ENCODE measurements at places on chromosomes 2 and 18.

- no peak for DNase-seq
Measured at GRCh38 chr2:186256540-186256939, 229.5 kb upstream of the ZC3H15 start.

DNA sequence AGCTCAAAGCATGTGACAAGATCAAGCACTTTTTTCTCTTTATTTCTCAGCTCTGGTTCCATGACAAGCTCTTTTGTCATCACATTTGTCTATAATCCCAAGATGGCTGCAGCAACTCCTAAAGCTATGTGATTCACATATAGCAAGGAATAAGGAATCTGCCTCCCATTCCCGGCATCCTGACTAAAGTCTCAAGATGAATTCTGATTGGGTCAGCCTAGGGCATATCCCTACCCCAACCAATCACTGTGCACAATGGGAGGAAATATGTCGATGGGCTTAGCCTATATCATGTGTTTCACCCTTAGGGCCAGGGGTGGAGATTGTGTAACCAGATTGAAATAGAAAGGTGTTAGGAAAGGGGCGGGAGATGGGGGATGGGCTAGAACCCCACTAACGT lies 23.1 kb upstream of the COLEC12 start:
- no peak for DNase-seq

GRCh38 chr2:33241072-33241471 lies 235.4 kb upstream of the RASGRP3 start:
- DNase-seq: no peak

DNA sequence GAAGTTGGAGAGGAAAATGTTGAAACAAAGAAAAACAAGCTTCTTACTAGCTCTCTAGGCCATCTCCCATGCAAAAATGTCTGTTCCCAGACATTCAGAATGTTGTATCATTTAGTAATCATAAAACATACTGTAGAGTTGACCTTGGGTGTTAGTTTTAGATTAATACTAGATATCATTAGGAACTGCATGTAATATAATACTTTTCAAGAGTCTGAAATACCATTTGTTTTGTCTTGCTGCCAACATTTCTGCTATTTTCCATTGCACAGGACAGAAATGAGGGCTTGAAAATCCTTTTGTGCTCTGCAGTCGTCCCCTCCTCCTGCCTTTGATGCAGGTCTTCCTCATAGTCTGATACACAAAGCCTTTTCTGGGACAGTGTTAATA lies 89.5 kb upstream of the RBMS1 start:
- DNase-seq: no peak

DNA sequence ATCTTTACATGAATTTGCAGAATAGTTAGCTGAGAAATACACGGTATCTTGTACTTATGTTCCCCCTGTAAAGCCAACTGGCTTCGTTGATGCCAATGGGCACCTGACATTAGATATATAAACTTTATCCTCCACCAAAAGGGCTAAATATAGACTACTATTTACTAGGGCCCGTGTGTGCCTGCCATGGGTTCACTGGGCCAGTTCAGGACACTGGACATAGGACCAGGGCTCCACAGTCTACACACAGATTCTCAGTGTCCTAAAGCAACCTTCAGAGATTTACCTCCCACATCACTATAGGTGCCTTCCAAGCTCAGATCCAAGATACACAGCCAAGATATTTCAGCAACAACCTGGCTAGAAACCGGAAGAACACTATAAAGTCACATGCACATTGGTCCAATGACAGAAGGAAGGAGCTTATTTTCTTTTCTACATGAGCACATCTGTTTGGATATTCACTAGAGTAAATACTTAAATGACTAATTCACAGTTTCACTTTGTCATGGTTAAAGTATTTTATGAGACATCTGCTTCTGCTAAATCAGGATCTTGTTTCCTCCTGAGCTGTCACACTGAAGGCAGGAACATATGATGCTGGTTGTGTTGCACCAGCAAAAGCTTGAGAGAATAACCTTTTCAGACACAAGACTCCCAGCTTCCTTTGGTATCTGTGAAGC lies 95.1 kb downstream of the MYO5B start:
- DNase-seq: no peak

GRCh38 chr2:195482010-195482409 lies 175.0 kb upstream of the SLC39A10 start:
- no peak for DNase-seq

DNA sequence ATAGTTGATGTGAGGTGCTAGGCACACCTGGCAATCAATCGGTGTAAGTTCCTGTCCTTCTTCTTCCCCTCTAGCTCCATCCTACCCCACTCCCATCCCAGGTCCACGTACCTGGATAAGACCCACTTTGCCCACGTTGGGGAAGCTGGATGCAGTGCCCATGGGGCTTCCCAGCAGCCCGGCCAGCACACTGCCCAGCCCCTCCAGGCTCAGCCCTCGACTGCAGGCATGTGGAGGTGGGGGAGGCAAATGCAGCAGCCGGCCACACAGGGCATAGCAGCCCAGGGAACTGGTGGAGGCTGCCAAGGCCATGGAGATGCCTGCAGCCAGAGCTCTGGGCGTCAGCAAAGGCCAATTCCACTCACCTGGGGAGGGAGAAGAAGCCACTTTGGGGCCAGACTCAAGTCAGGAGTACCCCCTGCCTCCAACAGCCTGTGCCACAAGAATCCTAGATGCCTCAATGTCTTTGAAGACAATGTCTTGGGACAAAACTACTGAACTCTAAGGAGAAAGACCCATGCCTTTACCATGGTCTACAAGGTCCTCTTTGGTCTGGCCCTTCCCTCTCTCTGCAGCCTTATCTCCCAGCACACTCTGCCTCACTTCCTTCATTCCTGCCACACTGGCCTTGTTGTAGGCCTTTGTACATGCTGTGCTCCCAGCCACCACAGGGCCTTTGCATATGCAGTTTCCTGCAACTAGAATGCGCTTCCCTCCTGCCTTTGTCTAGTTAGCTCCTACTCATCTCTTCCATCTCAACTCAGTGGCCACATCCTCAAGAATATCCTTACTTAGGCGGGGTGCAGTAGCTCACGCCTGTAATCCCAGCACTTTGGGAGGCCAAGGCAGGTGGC lies 4.5 kb downstream of the SLC23A3 start:
- DNase-seq: no peak

DNA sequence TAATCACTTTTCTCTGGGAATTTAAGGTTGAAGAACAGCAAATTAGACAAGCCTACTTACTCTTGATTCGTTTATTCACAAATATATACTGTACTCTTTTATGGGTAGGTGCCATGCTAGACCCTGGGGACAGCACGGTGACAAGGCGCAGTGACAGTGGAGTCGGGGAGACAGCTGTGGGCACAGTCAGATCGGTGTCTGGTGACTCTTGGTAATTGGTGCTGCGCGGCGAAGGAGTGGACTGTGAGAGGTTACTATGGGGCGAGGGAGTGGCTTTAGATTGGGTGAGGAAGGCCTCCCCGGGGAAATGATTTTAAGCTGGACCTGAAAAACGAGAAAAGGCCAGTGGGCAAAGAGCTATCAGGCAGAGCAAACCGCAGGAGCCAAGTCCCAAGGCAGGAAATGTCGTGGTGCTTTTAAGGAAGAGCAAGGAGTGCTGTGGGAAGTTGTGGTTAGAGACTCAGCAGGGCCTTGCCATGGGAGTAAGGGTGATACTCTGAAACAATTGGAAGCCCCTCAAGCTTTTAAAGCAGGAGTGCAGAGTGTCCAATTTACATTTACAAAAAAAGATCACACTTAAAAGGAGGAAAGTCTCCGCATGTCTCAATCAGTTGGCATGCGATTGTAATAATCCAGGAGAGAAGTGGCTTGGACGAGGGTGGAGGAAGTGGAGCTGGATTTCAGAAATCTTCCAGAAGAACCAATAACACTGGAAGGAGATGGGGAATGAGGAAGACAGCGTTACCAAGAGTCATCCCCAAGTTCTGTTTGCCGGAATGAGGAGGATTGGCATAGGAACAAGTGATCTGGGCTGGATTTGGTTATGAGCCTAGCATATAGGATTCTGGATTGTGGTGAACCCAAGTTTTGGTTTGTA lies 36.1 kb upstream of the TXNDC2 start:
- no peak for DNase-seq

- no peak for DNase-seq
Measured at GRCh38 chr2:1231466-1232063, 181.7 kb upstream of the TPO start.

DNA sequence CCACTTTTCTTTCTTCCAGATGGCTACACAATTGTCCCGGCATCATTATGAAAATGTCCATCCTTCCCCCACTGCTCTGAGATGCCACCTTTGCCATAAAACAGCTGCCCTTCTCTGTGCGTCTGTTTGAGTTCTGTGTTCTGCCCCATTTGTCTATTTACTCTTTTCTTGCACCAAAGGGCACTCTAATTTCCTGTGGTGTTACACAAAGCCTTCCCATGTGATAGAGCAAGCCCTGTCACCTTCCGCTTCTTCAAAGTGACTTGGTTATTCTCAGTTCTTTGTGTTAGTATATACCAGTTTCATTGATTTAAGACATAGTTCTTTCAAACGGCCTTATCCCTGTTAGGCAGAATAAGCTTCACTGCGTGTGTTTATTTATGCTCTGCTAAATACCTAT lies 84.1 kb downstream of the FBXO15 start:
- DNase-seq: no peak

GRCh38 chr2:100321179-100321865 lies 979 bp downstream of the LONRF2 start:
- no peak for DNase-seq
